ENCODE measurements at places on chromosomes 2 and 18.

DNA sequence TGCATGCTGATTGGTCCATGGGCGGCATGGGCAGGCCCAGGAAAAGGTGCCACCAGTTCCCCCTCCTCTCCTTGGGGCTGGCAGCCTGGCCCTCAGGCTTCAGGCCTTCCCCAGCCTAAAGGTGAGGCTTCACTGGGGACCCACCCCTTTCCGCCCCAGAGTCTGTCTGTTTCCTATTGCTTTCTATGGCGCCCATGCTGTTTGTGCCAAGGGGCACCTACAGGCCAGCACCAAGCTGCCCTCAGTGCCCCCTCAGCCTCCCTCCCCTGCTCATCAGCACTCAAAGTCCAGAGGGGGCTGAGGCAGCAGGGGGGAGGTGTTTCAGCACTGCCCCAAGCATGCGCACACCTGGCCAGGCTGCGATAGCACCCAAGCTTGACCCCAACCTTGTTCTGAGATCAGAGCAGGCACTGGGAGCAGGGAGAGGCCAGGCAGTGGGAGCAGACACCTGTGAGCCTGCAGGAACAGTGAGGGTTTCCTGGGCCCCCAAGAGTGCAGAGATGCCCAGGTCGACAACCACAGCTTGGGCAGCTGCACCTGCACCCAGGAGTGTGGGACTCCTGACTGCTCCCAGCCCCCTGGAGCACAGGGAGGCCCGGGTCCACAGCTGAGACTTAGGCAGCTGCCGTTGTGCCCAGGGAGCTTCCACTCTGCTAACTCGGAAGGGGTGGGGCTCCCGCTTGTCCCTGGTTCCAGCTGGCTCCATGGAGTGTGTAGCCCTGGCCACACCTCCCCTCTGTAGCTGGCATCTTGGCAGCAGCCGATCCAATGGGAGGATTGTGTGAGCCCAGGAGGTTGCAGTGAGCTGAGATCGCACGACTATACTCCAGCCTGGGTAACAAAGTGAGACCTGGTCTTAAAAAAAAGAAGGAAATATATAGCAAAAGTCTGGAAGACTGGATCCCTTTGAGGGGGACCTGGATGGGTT is 69.1 kb downstream of the NCAPH start:
- no peak for DNase-seq

DNA sequence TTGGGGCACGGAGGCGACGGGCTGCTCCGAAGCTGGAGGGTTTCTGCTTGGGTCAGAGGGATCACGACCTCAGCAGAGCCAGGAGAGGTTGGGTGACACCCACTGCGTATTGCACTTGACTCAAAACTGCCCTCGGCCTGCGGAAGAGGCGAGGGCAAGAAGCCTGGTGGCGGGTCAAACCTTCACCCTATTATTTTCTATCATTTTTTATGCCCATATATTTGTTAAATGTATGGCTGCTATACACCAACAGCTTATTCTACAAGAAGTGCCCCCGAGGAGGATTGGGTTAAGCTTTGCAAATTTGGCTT is 12.6 kb upstream of the SATB2 start:
- no peak for DNase-seq

GRCh38 chr2:226647621-226648518 is 151.8 kb downstream of the IRS1 start:
- no peak for DNase-seq

DNA sequence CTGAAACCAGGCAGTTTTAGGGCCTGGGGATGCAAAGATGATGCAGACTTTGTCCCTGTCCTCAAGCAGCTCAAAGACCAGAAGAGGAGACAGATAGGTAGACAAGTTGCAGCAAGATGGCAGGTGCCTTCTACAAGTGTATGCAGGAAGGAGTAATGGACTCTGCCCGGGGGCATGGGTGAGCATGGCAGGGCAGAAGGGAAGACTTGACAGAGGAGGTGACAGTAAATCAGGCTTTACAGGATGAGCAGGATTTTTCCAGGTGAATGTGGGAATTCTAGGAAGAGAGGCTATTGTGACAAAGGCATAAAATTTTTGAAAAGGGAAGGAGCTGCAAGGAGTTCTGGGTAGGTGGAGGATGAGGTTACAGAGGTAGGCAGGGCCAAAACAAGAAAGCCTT is 4.7 kb downstream of the EFEMP1 start:
- no peak for DNase-seq

DNA sequence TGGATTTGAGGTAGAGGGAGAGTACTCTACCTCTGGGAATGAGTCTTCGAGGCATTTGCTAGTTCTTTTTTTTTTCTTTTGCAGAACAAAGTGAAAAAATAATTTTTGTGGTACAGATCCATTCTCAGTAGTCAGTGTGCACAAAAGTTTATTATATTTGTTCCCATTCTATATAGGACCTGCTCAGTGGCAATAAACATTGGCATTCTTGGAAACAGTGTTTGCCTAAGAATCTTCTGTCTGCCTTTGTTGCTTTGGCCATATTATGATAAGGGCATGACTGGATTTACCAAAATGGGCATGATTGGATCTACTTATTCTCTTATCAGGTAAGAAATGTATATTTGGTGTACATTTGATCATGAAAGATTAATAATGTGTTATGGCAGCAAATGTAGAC is 583.3 kb downstream of the PLCL1 start:
- DNase-seq: no peak

DNA sequence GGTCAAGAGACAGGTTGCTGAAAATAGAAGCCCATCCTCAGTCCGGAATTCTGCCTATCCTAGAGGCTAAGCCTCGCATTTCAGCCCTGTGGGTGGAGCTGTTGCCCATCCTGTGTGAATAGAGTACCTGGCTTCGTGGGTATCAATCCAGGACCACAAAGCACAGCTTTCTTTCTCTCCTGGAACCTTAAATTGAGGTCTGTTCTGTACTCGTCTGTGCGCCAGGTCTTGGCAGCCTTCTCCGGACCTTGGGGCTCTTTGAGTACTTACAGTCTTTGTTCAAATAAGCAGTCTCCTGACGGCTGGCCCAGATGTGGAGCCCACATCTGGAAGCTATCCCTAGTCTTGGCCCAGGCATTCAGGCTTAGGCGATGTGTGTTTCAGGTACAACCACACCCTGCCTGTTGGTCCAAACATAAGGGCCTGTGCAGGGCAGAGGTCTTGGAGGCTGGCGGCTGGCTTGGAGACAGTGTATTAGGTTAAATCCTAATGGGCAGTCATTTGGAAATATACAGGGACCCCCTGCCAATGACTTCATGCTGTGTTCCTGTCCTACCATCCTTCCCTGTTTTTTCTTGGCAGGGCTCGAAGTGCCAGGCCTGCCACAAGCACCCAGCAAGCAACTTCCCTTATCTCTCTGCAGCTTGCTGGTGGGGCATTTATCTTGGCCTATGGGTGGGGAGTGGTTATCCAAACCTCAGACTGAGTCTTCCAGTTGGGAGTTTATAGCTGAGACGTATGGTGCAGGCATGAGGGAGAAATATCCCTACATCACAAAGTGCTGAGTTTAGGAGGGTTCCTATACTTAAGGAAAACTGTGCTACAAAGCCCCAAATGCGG is 294.1 kb downstream of the BCL2 start:
- no peak for DNase-seq

- DNase-seq: no peak
Observed at GRCh38 chr2:75326645-75327044, 127.3 kb upstream of the TACR1 start.

DNA sequence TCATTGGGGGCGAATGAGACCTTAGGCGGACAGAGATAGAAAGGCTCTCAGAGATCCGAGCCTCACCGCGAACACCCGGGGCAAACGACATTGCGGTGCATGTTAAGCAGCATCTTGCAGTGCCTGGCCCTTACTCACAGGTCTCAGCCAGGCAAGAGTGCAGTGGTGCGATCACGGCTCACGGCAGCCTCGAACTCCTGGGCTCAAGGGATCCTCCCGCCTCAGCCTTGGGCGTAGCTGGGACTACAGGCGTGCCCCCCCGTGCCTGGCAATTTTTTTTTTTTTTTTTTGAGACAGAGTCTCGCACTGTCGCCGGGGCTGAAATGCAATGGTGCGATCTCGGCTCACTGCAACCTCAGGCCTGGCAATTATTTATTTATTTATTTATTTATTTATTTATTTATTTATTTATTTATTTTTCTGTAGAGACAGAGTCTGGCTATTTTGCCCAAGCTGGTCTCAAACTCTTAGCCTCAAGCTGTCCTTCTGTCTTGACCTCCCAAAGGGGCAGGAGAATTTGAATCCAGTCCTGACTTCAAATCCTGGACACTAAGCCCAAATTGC is 1.3 kb downstream of the LAMA3 start:
- DNase-seq: no peak

- no peak for DNase-seq
Observed at GRCh38 chr2:38997781-38998180, 108.1 kb downstream of the ARHGEF33 start.

DNA sequence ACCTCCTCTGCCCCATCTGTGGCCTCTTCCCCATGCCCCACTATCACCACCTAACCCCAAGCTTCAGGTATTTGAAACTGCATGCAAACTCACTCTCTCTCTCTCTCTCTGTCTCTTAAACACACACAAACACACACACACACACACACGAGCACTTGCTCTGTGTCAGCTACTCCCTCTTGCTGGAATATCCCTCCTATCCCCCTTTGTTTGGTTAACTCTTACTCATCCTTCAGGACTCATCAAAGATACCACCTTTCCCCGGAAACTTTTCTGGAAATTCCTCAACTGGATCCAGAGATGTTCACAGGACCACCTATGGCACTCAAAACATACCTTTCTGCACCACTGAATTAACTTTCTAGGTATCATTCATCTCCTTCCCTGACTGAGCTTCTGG is 222.8 kb upstream of the TMEM200C start:
- DNase-seq: no peak

- DNase-seq: no peak
Observed at GRCh38 chr2:209688385-209688784, 83.2 kb upstream of the UNC80 start.

GRCh38 chr2:190722061-190722759 is 73.3 kb downstream of the NAB1 start:
- no peak for DNase-seq

GRCh38 chr2:118010473-118010872 is 3.4 kb downstream of the CCDC93 start:
- no peak for DNase-seq

DNA sequence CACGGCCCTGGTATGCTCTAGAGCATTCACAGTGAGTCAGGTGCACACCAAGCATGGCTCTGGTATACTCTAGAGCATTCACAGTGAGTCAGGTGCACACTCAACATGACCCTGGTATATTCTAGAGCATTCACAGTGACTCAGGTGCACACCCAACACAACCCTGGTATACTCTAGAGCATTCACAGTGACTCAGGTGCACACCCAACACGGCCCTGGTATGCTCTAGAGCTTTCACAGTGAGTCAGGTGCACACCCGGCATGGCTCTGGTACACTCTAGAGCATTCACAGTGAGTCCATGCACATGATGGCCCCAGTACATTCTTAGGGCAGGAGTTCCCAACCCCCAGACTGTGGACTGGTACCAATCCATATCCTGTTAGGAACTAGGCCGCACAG is 158.1 kb downstream of the EIPR1 start:
- DNase-seq: no peak

GRCh38 chr2:67773851-67774250 is 289.0 kb downstream of the C1D start:
- DNase-seq: no peak

DNA sequence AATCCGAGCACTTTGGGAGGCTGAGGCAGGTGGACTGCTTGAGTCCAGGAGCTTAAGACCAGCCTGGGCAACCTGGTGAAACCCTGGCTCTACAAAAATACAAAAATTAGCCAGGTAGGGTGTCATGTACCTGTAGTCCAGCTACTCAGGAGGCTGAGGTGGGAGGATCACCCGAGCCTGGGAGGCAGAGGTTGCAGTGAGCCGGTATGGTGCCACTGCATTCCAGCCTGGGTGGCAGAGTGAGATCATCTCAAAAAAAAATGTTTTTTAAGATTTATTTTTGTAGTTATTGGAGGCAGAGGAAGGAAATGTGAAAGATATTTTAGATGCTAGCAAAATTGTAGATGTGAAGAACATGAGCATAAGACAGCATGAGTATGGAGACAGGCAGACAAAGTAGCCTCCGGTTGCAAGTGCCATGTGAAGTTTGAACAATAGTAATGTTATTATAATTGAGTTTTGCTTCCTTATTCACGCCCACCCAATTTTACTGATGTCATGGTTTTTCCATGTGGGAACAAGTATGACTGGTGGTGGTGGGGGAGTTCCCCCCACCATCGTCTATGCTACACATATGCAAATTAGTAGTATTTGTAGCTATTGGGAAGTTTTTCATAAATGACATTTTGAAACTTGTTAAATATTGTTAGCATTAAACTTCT is 18.0 kb downstream of the REL start:
- DNase-seq: no peak

- no peak for DNase-seq
Observed at GRCh38 chr2:234203135-234203984, 152.9 kb downstream of the SPP2 start.

DNA sequence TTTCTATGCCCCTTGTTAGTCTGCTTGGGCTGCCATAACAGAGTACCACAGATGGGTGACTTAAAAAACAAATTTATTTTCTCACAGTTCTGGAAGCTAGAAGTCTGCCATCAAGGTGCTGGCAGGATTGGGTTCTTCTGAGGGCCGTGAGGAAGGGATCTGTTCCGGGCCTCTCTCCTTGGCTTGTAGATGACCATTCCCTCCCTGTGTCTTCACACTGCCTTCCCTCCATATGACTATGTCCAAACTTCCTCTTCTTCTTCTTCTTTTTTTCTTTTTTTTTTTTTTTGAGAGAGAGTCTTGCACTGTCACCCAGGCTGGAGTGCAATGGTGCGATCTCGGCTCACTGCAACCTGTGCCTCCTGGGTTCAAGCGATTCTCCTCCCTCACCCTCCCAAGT is 13.1 kb upstream of the CCNYL1 start:
- no peak for DNase-seq
